ENCODE measurements at places on chromosomes 3 and 15.

GRCh38 chr15:75452865-75453702 is 1.6 kb upstream of the SIN3A start:
- peak; percentile 53 for DNase-seq

GRCh38 chr3:10162185-10162584 is 2.5 kb upstream of the IRAK2 start:
- DNase-seq, result no peak

DNA sequence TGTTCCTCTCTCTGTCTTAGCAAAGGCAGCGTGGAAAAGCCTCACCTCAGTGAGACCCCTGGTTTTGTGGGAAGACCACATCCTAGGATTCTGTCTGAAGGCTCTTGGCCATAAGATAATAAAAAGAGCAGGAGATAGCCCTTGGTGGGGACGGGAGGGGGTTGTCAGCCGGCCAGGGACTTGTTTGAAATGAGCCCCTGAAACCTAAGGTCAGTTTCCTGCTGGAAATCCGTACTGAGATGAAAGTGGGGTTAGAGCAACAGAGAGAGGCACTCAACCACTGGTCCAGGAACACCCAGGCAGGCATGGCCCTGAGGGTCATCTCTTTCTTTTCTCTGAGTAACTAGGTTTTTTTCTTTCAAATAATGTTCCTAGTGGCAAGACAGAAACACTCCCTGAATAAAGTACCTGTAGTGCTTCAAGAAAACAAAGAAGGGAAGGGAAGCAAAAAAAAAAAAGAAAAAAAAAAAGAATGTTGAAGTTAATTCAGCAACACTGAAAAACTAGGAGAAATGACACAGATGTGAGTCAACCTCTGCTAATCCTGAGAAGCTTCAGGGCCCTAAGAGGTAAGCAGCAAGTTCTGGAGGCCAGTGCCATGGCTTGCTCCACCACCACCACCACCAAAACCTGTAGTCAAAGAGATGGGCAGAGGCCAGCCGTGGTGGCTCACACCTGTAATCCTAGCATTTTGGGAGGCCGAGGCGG is 3.2 kb downstream of the ITGB5 start:
- no peak for DNase-seq

GRCh38 chr15:62826561-62826960 is 216.0 kb upstream of the TPM1 start:
- no peak for DNase-seq

GRCh38 chr3:32442766-32443165 is 51.1 kb downstream of the CMTM7 start:
- no peak for DNase-seq

GRCh38 chr3:183857863-183858262 is 26.8 kb downstream of the PARL start:
- no peak for DNase-seq

- DNase-seq, result peak; percentile 27
Measured at GRCh38 chr3:126269354-126269753, 87.9 kb downstream of the KLF15 start.

GRCh38 chr3:102302020-102302419 is 132.8 kb upstream of the ZPLD1 start:
- no peak for DNase-seq

GRCh38 chr15:90248789-90249202 is 560 bp upstream of the TTLL13 start:
- no peak for DNase-seq

DNA sequence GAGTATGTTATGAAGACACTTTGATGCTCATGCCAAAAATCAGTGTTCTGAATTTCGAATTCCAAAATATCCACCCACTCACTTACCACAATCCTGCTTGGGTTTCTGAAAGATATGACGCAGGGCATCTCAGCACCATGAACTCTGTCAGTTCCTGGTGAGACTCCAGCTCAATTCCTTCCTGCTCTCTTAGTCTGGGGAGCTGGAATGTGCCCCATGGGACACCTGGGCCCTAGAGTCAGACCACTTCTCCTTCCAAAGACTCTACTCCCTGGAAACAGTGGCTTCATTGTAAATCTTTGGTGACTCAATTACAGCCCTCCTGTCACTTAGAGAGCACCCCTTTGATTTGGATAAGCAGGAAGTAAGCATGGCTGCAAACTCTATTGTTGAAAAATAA is 50.5 kb downstream of the CD86 start:
- DNase-seq, result peak; percentile 60

DNA sequence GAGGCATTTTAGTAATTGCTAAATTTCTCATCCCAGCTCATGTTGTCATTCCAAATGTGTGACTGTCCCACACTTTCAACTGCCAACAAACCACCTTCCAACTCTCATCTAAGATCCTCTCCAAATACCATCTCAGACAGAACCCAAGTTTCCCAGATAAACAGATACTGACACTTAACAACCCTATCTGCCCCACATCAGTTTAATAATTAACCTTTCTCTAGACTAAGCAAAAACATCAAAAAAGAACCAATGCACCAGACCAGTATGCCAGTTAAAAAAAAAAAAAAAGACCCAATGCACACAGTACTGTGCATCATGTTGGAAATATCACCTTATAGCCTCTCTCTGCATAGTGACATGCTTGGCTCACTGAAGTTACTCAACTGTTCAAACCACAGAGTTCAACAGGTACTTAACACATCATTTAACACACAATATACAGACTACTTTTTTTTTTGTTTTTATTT is 5.5 kb downstream of the SFMBT1 start:
- peak; percentile 50 for DNase-seq

DNA sequence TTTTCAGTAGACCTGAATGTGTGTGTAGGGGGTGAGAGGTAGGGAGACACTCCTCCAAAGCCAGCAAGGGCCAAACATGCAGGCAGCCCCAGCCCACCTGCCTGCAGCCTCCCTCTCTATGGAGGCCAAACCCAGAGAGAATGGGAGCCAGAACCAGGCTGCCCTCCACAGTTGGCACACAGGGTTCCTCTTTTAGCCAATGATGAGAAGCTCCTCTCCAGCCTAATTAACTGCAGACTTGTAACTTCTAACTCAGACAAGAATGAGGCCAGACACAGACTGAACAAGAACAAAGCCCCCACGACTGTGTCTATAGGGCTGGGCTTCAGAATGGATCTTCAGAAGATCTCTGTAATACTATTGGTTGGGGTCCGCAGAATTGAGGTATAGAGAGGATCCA is 12.3 kb upstream of the TLE3 start:
- DNase-seq, result no peak

DNA sequence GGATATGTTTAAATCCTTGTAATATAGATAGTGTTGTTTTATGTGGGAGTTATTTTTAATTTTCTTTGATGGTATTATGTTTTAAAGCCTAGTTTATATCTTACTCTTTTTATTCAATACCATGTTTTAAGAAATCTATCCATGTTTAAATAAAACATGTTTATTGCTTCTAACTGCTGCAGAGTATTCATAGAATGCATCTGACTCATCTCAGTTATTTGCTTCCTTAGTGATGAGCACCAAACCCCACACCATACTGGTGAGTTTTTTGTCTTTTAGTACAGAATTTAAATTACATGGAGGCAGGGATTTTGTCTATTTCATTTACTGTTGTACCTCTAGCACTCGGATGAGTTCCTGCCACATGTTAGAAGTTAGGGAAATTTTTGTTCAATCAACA is 209.2 kb downstream of the NSUN3 start:
- DNase-seq, result no peak

- no peak for DNase-seq
Measured at GRCh38 chr3:152300029-152300731, 31.5 kb downstream of the MBNL1 start.

GRCh38 chr15:48751595-48751994 is 59.3 kb downstream of the CEP152 start:
- no peak for DNase-seq

DNA sequence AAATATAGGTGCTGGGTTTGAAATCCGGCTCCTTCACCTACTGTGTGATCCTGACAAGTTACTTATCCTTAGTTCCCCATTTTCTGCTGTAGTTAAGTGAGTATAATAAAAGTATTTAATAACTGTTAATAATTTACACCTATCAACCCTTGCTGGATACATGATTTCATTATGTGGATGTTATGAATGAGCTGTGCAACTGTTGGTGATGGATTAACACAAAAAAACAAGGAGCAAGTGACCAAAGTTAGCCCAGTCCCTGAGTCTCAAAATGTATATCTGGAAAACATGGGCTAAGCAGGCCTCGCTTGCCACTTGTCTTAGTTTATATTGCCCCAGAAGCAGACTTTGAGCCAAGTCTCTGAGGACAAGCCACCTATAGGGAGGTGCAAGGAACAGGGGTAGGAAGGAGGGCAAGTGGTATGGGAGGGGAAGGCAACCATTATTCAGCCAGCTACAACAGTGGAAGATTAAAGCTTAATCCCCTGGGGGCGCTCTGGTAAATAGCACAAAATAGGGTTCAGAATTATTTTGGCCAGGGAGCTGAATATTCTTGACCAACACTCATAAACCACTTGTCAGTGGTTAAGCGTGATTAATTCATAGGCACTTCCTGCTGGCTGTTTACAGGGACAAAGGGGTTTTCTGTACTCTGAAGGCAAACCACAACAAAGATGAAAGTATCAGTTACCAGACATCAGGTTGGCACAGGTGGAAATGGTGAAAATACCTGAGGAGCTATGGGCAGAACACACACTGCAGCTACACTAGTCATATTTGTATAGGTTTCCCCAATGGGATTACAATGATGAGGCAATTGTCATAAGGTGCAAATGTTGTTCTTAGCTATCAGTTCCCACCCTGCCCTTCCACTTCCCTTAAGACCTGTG is 76.2 kb downstream of the TRIM42 start:
- DNase-seq, result peak; percentile 97

DNA sequence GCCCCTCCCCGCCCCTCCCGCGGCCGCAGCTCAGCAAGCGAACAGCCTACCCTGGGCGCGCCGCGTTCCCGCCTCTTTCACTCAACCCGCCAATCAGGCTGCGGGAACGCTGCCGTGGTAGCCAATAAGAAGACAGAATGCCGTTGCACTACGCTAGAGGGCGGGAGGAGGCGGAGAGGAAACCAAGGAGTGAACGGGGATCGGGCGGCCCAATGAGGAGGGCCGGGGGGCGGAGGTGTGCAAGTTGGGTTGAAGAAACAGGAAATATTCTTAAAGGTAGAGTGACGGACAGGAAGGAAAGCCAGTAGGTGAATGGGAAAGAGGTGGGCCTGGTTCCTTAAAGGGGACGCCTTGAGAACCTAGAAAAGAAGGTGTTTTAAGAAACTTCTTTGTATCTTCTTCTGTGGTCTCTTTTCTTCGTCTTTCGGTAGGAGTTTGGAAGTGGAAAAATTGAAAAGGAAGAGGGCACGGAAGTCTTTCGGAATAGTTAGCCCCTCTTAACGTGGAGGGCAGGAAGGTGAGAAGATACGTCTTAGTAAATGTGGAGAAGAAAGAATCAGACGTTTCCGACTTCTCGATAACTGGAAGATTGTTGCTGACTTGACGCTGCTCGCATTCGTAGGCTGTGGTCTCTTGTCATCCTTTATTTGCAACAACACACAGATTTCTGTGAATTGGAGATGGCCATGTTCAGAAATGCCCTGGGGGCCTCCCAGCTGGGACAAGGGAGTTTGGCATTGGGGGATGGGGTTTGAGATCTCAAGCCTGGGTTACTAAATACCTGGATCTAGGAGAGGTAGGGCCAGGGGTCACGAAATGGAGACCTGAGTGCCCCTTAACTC is 437 bp upstream of the USF3 start:
- DNase-seq, result peak; percentile 99

DNA sequence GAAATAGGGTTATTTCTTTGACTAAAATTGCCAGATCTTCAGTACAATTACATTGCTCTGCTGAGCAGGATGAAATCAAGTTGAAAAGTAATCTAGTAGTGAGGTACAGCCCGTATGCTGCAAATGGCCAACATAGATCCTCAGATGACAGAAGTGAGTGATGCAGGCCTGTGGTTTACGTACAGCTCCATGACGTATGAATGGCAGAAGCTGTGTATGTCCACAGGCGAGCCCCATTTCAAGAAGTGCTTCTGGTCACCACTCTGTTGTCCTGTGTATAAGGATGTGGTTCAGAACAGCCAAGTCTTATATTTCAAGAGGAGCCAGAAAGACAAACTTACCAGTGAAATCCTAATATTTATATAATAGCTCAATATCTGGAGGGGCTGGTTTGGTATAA is 9.2 kb downstream of the CD86 start:
- no peak for DNase-seq

DNA sequence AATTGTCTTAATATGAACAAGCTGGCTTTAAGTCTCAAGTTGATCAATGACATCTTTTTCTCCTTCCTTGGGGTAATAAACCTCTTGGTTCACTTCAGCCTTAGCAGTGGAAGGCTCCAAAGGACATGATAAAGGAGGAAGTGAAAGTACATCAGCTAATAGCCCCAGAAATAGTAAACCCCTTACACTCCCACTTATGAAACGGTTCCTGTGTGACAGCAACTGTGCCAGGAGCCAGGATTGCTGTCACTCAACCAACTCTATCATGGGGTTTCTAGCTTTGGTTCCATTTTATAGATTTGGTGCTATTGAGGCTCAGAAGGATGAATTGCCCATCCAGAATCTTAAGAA is 216.7 kb downstream of the ABHD5 start:
- no peak for DNase-seq

DNA sequence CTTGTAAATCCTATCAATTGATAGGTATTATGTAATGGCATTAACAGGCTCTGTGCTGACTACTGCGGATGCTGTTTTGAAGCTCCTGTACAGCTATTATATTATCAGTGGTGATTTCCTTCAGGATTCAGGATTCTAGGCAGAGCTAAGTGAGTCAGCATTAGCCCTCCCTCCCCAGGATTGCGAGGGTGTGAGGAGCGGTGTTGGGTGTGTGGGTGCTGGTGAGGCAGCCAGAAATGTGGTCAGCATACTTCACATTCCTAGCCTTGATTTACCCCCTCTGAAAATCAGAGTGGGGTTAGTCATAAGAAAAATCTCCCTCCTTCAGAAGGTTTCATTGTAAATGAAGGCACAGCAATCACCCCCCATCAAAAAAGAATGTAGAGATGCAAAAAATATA is 72.5 kb downstream of the SNTN start:
- DNase-seq, result peak; percentile 32

- no peak for DNase-seq
Measured at GRCh38 chr3:46932455-46933225, 43.9 kb downstream of the CCDC12 start.

GRCh38 chr15:51062736-51063135 is 32.0 kb downstream of the TNFAIP8L3 start:
- no peak for DNase-seq

GRCh38 chr3:196195664-196196265 is 15.4 kb downstream of the ZDHHC19 start:
- DNase-seq, result no peak

DNA sequence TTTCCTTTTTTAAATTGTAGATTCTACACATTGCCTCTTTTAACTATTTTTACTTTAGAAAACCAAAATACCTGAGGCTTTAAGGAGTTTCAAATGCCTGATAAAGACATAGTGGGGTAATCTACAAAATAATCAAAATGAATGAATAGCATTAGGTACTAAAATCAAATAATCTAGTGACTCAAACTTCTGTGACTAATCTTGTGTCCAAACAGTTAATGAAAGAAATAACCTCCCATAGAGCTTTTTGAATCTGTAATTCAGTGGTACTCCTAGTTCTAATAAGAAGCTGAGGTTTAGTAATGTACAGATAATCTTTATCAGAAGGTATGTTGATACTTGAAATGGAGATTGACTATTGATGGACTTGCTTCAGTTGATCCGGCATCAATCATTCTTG is 53.0 kb downstream of the DTWD1 start:
- DNase-seq, result no peak

GRCh38 chr3:154955907-154956533 is 124.1 kb upstream of the MME start:
- DNase-seq, result peak; percentile 27

- no peak for DNase-seq
Measured at GRCh38 chr3:64048631-64049061, 25.4 kb upstream of the PSMD6 start.

Data from SW480 (cell line).